Ovary (tissue), 10 donors: ENCODE measurements at places on chromosomes 4 and X.

DNA sequence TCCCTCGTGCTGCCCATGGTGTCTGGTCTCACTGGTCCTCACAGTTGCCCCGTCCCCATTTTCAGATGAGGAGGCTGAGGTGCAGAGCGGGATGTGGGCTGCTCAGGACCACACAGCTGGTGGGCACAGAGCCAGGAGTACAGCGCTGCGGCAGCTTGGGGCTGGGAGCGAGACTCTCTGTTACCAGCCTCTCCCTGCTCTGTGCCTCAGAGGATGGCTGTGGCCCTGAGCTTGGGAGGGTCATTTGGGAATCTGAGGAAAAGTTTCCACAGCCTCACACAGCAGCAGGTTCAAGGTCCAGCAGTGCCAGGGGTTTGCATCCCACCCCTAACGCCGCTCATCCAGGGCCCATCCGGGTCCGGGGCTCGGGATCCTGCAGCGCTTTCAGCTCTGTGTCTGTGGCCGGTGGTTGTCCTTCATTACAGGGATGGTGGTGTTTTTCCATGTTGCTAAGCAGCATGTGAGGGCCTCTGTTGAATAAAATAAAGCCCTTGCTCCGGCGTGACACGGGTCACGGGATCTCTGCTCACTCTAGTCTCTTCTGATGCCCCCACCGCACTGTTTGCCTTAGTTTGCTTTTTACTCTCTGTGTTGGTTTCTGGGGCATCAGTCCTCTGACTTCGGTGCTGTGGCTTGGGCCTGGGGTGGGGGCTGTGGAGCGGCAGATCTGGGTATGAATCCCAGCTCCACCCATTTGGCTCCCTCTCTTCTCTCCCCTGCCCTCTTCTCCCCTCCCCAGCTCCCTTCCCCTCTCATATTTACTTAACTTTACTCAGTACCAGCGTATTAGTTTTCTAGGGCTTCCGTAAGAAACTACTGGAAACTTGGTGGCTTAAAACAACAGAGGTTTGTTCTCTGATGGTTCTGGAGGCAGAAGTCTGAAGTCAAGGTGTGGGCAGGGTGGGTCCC lies 6.5 kb downstream of the WFS1 start:
- peak; percentile 63 for DNase-seq

GRCh38 chrX:20333672-20334071 lies 67.0 kb upstream of the RPS6KA3 start:
- no peak for DNase-seq

- no peak for DNase-seq
Observed at GRCh38 chr4:117770269-117771102, 263.8 kb upstream of the NDST3 start.

GRCh38 chr4:155529272-155529671 lies 137.4 kb upstream of the GUCY1A1 start:
- DNase-seq = no peak

DNA sequence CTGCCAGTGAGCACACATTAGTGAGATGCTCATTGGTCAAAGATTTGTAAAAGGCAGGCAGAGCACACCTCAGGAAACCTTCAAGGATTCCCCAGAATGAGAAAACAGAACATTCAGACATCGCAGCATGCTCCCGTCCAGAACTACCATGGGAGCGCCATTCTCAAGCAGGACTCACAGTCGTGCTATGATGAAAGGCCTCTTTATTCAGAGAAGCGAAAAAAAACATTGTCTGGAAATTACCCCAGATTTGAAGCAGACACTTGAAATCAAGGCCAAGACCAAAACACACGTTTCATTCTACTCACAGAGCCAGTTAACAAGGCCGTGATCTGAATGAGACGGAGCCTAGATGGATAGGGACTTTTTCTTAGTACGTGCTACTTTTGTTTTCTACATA lies 961.8 kb upstream of the TENM3 start:
- DNase-seq = no peak

GRCh38 chrX:129566073-129566472 lies 26.0 kb downstream of the OCRL start:
- no peak for DNase-seq

- no peak for DNase-seq
Observed at GRCh38 chr4:113446019-113446418, 315.5 kb downstream of the CAMK2D start.

DNA sequence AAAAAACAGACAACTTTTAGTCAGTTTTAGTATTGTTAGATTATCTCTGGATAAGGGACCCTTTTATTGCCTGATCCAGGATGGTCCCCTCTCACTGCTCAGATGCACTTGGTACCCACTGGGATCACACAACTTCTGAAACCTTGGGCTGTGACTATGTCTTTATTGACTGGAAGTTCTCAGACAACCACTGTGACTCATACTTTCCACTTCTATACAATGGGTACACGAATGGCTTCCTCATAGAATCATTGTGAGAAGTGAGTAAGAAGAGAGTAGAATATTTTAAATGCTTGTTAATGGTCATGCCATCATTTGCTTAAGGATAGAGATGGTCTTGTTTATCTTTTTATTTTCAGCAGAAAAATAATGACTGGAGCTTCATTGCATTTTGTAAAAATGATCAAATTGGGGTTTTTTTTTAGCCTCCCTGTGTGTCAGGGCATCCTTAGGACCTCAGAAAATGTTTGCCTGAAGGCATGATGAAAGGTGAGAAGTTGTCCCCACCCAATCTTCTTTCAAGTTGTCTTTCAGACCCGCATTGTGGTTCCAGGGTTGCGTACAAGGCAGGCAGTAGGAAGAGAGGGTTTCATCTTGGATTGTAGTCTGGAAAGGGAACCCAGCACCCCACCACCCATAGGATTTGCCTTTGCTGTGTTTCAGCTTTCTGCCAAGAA lies 115.1 kb downstream of the CPEB2 start:
- no peak for DNase-seq

DNA sequence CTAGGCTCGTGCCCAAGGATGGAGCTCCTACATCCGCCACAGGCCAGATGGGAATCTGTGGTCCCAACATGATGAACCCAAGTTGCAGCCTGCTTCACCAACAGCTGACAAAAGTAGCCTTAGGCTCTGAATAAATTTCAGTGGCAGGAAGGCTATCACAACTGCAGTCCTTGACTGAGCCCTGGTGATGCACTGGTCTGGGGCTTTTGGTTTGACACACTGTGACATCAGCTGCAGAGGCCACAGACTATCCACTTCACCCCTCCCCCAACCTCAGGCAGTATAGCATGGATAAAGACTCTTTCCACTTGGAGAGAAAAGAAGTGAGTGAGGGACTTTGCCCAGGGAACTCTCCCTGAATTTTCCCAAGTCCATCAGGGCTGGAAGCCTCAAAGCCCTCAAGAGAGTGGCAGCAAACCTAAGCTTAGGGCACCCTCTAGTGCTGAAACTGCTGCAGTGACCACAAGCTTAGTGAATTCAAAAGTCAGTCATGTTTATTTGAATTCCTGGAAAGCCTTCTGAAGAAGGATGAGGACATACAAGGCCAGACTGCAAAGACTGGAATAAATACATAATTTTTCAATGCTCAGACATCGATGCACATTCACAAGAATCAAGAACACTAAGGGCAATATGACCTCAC lies 135.0 kb upstream of the TENT5D start:
- DNase-seq = no peak

- no peak for DNase-seq
Observed at GRCh38 chr4:40375620-40376019, 40.5 kb downstream of the CHRNA9 start.

DNA sequence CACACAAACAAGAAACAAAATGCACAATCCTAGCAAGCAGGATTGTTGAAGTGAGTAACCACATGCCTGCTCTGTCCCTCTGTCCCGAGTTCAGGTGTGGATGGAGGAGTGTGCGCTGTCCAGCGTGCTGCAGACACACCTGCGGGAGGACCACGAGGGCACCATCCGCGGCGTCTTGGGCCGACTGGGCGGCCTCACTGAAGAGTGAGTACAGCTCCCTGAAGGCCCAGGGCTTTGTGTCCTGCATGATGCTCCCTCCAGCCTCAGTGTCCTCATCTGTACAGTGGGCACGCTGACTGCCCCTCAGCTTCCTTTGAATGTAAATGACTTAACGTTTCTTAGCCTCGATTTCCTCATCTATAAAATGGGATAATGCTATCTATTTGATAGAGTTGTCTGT lies 82.5 kb downstream of the EVC start:
- DNase-seq = peak; percentile 19

DNA sequence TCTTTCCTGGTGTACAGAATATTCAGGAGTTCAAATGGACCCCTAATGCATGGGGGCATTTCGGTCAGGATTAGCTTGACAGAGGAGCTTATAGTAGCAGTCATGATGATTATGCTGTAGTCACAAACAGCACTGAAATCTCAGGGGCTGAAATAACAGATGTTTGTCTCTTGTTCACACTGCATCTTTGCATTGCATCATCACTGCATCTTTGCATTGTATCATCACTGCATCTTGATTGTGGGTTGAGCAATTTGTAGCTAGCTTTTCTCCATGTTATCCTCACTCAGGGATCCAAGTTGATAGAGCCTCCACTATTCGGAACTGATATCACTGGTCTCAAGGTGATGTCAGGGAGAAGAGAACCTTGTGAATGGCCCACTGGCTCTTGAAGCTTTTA lies 160.9 kb downstream of the GATB start:
- no peak for DNase-seq

GRCh38 chr4:155964016-155964891 lies 10.6 kb upstream of the CTSO start:
- DNase-seq = no peak

- no peak for DNase-seq
Observed at GRCh38 chrX:10021461-10022272, 54.5 kb downstream of the CLDN34 start.

DNA sequence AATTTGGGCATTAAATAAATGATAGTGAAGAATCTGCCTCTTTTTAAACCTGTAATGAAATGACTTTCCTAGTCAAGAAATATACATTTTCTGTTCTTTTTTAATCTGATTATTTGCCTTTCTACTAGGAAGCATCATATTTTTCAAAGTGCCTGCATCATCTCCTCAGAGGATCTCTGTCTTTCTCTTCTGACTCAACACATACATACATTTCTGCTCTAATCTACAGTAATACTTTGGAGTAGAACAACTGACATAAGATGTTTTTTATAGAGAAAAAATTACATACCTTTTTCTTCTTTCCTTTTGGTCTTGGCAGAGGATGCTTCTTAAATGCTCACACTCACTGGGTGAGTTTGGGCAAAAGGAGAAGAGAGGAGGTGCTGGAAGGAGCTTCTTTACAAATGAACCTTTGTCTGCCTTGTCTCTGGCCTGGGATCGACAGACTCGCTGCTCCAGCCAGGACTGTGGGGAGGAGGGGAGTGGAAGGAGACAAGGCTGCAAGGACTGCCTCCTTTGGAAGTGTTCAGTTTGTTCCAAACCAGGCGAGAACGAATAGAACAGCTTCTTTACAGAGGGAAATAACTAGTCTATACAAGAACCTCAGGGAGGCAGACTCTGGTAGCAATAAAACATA lies at the start of gene SCRG1:
SCRG1 (minus strand) TSS at position 338 of the 637 bp plus-strand sequence. CDS start 7,702 bp downstream, outside the sequence.
- DNase-seq = no peak

- DNase-seq = no peak
Observed at GRCh38 chr4:10380735-10381134, 76.5 kb downstream of the ZNF518B start.

- DNase-seq = no peak
Observed at GRCh38 chr4:152294331-152294730, 241.6 kb downstream of the FBXW7 start.

- no peak for DNase-seq
Observed at GRCh38 chr4:113837397-113837796, 75.9 kb upstream of the CAMK2D start.

DNA sequence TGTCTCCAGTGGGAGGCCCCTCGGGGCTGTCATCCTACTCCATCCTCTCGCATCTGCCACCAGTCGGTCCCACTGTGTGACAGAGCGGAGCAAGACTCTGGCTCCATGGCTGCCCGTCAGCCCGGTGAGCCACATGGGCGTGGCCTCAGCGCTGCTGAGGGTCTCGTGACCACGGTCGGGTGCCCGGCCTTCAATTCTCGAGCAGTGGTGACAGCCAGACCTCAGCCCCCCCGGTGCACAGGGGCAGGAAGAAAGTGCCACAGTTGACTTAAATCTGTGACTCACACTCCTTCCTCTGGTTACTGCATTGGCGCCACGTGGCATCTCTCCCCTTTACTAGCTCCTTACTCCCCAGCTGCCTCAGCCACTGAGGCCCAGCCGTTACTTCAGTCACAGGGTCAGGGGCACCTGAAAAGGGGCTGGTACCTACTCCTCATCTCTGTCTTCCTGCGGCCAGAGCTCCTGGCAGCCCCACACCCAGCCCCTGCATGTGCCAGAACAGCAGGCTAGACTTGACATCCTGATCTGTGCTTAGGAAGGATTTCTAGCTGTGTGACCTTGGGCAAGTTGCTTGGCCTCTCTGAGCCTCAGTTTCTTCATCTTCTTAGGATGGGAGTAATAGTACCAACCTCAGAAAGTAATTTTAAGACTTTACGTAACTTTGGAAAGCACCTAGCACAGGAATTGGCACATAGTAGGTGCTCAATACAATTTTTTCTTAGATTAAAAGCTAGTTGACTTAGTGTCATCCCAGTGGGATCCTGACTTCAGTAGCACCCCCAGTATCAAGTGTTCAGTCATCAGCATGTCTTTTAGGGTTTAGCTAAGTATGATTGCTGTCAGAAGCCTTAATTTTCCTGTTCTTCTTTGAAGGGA lies 66.1 kb downstream of the TNIP2 start:
- no peak for DNase-seq

- DNase-seq = no peak
Observed at GRCh38 chr4:184993247-184993646, 25.0 kb upstream of the HELT start.

- no peak for DNase-seq
Observed at GRCh38 chrX:12977761-12978204, 2.9 kb downstream of the TMSB4X start.

DNA sequence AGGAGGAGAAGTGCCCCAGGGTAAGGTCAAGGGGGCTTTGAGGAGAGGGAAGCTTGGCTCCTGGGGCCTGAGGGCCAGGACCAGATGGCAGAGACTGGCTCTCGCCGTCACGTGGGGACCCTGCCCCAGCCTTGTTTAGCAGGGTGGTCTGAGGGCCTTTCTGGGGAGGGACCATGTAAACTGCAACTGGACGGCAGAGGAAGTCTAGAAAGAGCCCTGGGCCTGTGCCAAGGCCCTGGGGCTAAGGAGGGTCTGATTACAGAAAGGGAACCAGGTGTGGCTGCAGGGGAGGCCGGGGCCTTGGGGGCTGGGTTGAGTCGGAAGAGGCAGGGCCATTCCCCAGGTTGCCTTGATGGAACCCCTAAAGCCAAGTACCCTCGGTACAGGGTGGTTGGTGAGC lies 1.8 kb upstream of the HGFAC start:
- DNase-seq = no peak

DNA sequence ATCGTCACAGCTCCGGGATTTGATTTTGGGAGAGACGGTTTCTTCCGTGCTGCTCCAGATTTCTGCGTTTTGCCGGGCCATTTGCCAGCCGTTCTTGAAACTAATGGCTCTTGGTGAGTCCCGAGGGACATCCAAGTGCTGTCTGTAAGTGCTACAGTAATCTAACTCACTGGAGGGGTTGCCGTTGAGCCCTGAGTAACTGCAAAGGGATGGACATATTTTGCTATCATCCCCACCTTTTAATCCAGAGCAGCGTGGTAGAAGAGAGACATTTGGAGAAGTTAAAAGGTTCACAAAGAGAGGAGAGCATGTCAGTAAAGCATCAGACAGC lies 88.9 kb upstream of the PDLIM3 start:
- DNase-seq = no peak
